ENCODE measurements at places on chromosomes 12 and 14. TPM values are rescaled to one million over a fixed set of nuclear protein-coding genes. Genes with fewer than 3 reads are reported as not detected.

DTX1 gene
- 0.36 TPM for total RNA-seq

LTBP2 gene
- total RNA-seq = 0.69 TPM

GARIN6 gene
- not detected for total RNA-seq

MYH7 gene
- total RNA-seq = not detected

NUAK1 gene
- 1.5 TPM for total RNA-seq

Measured in melanocyte of skin (primary cell).